ENCODE measurements at places on chromosomes 2 and 18.
A peak's percentile ranks its signal among the peaks of the same experiment; 100 is the strongest.

DNA sequence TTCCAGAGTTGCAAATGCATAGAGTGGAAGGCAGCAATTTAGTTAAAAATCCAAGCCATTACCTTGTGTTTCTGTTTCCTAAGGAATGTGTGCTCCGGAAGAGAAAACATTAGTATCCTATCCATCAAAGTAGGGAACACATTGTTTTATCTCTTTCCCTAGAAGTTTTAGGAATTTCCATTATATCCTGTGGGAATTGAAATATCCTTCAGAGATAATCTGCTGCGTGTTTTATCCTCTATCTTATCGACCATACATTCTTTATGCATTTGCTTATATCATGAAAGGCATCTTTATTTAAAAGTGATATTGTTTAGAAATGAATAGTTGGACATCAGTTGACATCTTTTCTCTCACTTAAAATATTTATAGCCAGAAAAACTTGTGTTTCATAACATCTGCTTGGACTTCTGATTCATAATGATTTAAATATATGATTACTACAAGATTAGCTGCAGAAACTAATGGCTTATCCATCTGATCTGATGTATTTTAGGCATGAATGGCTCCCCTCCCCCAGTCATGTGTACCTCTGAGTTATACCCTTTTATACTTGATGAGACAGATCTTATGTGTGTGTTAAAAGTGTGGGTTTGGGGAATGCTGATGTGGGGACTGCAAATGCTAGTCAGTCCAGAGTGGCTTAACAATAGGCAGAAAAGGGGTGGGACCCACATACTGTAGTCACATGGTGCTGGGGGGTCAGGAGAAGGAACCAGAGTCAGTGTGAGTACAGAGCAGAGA lies 136.2 kb upstream of the ARHGAP28 start:
- DNase-seq: no peak

DNA sequence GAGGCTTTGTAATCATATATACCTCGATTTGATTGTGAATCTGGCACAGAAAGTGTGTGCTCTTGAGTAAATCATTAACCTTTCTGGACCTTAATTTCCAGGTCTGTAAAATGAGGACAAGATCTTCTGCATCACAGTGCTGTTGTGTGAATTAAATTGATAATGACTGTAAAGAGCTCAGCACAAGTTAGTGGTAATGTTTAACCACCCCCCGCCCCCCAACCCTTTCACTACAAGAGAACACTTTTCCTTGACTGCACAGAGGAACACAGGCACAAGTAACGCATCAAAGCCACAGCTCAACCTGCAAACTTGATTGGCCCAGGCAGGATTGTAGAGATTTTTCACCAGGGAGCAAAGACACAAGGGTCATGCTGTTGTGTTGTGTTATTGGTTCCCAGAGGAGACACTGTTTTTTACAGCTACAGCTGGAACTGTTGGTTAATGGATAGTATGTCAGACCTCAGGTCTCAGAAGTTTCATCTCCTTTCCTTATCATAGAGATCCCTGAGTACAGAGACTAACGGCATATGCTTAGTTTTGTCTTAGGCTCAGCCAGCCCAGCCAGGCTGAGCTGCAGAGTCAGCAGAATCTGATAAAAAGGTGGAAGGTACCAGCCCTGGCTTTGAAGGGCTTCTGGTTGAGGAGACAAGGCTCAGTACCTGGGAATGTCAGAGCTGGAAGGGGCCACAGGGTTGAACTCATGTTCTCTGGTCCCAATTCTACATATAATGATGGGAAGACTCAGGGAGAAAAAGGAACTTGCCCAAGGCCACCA lies 10.6 kb downstream of the SETBP1 start:
- DNase-seq: no peak

GRCh38 chr2:34012715-34013302 lies 413.7 kb upstream of the FAM98A start:
- DNase-seq: no peak

- no peak for DNase-seq
These were observed 104.8 kb downstream of the CABLES1 start for GRCh38 chr18:23239885-23240608.

DNA sequence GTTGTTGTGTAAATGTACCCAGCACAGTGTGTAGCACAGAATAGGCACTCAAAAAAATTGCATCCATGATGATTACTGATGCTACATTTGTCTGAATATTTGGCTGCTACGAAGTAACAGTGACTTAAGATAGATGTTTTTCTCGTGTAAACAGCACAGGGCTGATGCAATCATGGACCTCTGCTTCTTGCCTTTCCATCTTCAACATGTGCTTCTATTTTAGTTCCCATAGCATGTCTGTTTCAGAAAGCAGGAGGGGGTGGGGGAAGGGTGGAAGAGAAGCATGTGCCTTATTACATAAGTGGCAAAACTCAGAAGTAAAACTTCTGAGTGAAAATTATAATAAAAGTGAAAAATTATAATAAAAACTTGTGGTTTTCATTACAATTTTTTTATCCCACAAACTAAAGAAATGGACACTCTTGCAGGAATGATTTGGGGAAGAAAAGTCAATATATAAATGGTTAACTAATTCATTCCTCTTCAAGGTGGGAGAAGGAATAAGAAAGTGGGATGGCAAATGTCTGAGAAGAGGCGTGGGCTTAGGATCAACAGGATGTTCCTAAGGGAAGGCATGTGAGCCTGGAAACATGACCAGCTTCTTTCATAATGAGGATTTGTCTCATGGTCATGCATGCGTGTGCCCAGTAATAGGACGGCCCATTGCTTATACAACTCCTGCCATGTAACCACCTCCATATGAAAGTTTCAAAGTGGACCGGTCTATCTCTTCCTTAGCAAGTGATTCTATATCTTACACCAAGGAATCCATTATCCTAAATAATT lies 27.2 kb downstream of the CCBE1 start:
- DNase-seq: no peak

GRCh38 chr2:17085546-17086202 lies 420.0 kb upstream of the CYRIA start:
- DNase-seq: no peak

- DNase-seq: no peak
These were observed 126.6 kb downstream of the SH3RF3 start for GRCh38 chr2:109255654-109256053.

DNA sequence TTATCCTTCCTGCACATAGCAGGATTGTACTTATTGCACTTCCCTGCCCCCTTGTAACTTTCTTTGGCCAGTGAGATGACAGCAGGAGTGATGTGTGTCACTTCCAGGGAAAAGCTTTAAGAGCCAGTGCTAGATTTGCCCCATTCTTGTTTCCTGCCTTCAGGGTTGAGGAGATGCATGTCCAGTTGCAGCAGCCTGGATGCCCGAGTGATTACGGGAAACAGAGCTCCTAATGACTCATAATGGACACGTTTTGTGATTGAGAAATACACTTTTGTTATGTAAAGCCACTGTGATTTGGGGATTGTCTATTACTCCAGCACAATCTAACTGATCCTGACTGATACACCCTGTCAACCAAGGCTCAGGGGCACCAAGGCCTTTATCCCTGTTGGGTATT lies 5.0 kb upstream of the TET3 start:
- DNase-seq: no peak

DNA sequence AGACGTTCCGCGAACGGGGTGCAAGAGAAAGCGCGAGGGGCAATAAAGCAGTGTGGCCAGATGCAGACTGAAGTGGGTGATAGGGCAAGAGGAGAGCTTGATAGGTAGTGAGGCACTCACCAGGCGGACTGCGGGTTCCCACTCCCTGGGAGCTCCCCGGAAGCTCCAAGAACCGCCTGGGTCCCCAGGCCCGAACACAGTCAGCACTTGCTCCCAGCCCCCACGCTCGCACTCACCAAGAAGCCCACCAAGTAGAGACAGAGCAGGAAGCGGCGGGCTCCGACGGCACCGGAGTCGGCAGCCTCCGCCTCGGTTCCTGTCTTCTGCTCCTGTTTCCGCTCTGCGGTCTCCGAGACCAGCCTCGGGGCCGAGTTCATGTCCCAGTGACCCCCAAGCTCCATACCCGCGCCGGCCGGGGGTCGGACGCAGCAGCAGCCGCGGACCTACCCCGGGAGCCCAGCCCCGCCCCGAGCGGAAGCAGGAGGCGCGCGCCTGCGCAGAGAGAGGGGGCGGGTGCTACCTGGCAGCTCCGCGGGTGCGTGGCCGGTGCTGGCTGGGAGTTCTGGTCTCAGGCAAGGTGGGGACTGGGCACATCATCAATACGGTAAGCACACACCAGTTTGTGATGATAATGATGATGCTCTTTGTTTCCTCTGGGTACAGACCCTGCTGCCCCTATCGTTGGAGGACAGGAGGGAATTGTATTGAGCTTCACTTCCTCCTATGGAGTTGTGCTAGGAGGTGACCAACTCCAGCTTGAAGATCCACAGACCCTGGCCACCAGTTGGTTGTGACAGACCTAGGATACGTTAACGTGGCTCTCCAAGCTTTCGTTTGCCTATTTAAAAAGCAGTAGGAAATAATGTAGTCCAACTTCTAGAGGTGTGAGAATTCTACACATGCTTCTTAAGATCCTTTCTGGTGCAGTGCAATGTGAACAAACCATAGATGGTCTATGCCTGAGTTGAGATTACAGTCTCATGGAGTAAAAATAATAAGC lies 25.1 kb upstream of the TMEM182 start:
- peak; percentile 69 for DNase-seq

GRCh38 chr18:23209031-23209430 lies 73.7 kb downstream of the CABLES1 start:
- no peak for DNase-seq

DNA sequence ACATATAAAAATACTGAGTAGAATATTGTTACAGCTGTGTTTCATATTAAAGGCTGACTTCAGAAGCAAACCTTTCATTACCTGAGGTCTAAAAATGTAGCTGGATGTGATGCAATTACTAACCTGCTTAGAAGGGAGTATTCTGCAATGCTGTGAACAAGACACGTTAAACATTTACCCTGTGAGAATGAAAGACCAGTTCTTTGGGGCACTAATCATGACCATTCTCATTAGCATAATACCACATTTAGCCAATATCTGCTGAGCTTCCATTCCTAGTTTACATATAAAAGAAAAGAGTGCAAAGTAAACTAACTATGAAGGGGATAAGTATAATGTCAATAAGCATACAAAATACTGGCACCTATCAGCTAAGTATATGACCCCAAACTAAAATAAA lies 784.0 kb upstream of the KLHL29 start:
- DNase-seq: no peak

Measured in stimulated activated naive CD4-positive, alpha-beta T cell (primary cell).